ENCODE measurements at places on chromosomes 7 and 10.
A peak's percentile ranks its signal among the peaks of the same experiment; 100 is the strongest.

DNA sequence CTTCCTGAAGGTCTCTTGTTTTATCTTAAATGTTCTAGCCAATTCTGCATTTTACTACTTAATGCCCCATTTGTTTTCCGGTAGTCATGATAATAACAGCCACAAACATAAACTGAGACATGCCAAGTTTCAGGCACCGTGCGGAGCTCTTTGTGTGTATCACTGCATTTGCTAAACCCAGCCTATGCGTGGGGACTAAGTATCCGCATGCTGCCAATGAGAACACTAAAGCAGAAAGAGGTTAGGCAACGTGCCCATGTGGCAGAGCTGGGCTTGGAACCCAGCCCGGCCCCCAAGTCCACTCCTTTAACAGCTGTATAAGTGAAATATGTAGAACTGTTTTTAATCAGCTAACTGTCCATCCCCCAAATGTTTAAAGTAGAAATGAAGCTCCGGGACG, 54.1 kb downstream of the SLIT1 start:
- DNase-seq: no peak

DNA sequence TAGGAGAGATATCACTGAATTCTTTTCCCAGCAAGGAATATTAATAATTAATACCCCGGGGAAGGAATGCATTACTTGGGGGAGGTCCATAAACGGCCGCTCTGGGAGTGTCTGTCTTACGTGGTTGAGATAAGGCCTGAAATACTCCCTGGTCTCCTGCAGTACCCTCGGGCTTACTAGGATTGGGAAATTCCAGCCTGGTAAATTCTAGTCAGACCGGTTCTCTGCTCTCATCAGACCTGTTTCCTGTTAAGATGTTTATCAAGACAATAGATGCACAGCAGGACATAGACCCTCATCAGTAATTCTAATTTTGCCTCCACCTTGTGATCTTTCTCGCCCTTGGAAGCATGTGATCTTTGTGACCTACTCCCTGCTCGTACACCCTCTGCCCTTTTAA, 162.8 kb upstream of the KCND2 start:
- no peak for DNase-seq

GRCh38 chr10:20890491-20891337, 6.4 kb downstream of the NEBL start:
- DNase-seq: peak; percentile 19

DNA sequence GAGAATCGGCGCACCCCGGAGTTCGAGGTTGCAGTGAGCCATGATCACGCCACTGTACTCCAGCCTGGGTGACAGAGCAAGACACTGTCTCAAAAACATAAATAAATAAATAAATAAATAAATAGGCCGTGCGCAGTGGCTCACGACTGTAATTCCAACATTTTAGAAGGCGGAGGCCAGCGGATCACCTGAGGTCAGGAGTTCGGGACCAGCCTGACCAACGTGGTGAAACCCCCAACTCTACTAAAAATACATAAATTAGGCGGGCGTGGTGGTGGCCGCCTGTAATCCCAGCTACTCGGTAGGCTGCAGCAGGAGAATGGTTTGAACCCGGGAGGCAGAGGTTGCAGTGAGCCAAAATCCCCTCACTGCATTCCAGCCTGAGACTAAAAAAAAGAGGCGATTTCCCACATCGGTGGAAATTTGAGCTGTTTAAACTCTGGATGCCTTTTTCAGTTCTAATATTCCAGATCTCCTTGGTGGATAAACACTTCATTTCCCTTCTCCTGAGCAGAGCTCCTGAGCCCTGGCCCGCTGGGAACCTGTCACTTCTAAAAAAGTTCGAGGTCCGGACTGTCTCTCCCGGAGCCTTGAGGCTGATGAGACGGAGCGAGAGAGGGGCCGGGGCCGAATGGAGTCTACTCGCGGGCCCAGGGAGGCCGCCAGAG, 2.0 kb upstream of the NFKB2 start:
- DNase-seq: no peak

GRCh38 chr10:129233351-129234148, 233.5 kb upstream of the MGMT start:
- DNase-seq: no peak

- DNase-seq: no peak
These were observed 13.4 kb upstream of the GLI3 start for GRCh38 chr7:42250411-42250810.

DNA sequence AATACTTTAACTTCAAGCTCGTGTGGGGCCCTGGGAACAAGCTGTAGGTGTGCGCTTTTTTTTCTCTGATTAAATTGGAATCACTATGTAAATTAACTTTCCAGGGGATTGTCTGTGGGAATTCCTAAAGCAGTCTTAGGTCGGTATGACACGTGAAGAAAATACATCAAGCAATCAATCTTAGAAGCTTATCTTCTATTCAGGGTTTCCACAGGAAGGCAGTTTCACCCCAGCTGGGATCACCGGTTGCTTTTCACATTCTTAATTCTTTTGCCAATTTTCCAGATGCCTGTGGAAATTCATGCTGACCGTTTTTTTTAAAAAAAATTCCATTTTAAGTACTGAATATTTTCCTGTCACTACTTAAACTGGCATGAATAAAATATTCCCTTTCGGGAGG, 41.9 kb downstream of the CAMK1D start:
- DNase-seq: no peak
